Vagina (tissue), 2 donors: ENCODE measurements at places on chromosomes 13 and 19.

GRCh38 chr13:48583859-48584311 is 51.0 kb upstream of the RCBTB2 start:
- no peak for DNase-seq

GRCh38 chr13:36131931-36132297 is 732 bp upstream of the DCLK1 start:
- DNase-seq = no peak

GRCh38 chr13:26785838-26786630 is 25.4 kb upstream of the GPR12 start:
- DNase-seq = no peak

DNA sequence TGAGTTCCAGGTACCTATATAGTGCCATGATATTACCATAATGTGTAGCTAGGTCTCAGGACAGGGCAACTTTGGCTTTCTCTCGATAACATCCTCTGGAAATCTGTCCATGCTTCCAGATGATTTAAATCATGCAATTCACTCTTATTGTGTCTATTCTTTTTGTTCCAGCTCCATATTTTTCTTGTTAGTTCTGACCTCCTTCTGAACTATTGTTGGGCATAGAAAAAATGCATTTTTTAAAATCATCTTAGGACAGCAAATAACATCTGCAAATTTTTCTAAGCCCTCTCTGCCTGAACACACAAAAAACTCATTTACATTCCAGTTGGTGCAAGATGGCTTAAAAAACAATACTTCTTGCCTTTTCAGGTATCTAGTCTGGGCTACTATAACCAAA is 1561.0 kb upstream of the MIR17HG start:
- no peak for DNase-seq

DNA sequence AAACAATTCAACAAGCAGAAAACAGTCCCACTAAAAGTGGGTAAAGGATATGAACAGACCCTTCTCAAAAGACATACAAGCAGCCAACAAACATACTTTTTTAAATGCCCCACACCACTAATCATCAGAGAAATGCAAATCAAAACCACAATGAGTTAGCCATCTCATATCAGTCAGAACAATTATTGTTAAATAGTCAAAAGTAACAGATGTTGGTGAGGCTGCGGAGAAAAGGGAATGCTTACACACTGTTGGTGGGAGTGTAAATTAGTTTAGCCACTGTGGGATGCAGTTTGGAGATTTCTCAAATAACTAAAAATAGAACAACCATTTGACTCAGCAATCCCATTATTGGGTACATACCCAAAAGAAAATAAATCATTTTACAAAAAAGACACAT is 8.7 kb downstream of the ZNF529 start:
- DNase-seq = no peak

DNA sequence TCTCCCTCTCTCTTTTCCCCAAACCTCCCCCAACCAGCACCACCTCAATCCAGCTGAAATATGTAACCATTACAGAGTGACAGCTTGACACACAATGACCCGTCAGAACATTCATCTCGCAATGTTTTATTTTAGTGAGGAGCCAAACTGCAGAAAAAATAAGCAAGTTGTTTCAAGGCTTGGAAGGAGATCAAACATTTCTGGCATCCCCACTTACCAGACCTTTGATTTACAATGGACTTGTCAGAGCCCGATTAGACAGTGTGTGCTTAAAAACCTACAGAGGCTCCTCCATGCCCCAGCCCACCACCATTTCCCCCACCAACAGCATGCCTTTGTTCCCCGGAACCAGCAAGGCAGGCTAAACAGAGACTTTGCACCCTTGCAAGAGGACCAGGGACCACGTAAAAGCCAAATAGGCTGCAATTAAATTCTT is 382.8 kb upstream of the ZNF507 start:
- DNase-seq = no peak

DNA sequence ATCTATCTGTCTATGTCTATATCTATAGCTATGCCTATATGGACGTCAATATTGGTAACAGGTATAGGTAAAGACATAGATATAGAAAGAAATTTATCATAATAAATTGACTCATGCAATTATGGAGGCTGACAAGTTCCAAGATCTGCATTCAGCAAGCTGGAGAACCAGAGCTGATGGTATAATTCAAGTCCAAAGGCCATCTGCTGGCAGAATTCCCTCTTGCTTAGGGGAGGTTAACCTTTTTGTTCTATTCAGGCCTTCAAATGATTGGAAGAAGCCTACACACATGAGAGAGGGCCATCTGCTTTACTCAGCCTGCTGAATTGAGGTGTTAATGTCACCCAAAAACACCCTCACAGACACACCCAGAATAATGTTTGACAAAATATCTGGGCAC is 10.8 kb downstream of the RASL11A start:
- DNase-seq = no peak

GRCh38 chr19:49973987-49974386 is 13.0 kb upstream of the SIGLEC11 start:
- DNase-seq = no peak

DNA sequence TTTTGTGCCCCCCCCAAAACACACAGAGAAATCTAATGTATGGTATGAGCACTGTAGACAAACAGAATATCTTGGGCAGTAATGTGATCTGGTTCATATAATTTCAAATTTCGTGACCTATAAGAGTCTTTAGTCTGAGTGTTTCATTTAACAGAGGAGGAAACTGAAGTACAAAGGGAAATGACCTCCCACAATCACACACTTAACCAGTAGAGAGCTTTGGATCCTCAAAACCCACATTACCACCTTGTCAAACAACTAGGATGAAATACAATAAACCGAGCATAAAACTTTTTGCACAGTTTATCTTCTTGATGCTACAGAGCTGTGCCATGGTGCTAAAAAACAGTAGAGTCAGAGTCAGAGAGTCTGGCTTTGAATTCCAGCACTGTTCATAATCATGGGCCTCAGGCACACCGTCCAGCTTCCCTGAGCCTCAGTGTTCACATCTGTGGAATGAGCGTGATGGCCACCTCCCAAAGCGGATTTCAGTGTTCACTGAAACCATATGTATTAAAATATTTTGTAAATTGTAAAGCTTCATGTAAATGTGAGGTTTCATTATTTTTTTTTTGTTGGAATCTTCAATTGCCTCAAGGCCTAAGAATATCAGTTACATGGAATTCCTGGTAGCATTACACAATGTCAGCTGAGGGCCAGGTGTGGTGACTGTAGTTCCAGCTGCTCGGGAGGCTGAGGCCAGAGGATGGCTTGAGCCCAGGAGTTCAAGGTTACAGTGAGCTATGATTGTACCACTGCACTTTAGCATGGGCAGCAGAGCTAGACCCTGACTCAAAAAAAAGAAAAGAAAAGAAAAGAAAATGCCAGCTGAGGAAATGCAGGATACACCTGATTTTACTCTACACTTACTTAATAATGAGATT is 126.4 kb upstream of the FRY start:
- no peak for DNase-seq

DNA sequence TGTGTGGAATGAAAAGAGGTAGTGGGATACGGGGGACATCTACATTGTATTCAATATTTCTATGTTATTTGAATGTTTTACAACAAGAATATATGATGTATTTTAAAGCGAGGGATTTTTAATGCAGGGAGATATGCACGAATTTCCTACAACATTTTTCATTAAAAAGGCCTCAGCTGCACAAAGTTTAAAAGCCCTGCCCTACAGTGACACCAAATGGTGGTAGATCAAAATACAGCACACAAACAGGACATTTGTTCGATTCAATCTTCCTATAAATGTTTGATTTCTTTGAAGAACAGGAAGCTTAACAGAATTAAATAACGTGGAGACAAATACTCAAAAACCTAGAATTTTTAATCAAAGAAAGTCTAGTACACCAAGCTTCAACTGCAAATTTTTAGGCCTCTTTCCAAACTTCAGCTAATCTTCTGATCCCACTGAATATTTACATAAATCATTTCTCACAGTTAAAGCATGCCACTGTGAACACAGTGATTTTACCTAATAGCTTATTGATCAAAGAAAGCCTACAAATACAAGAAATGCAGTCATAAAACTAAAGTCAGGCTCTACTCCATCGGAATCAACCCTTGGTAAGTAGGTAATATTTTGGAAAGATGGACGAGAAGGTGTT is 257.2 kb downstream of the DIAPH3 start:
- DNase-seq = no peak

GRCh38 chr13:100789481-100789880 is 114.9 kb upstream of the TMTC4 start:
- peak; percentile 34 for DNase-seq

DNA sequence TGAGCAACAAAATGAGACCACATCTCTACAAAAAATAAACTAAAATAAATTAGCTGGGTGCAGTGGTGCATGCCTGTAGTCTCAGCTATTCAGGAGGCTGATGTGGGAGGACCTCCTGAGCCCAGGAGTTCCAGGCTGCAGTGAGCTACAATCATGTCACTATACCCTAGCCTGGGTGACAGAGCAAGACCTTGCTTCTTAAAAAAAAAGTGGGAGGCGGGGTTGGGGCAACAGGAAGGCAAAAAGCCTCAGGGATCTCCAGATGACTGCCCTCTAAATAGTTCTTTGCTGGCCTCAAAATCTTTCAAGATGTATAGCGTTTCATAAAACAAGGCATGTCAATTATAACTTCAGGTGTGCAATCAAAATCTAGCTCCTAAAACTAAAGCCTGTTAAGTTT is 18.5 kb downstream of the CEACAM8 start:
- DNase-seq = no peak

- no peak for DNase-seq
Measured at GRCh38 chr13:98448642-98448928, 128.3 kb downstream of the STK24 start.

GRCh38 chr13:41563341-41563983 is 106.1 kb downstream of the RGCC start:
- DNase-seq = no peak

GRCh38 chr13:25766576-25766975 is 285.2 kb downstream of the SHISA2 start:
- DNase-seq = no peak
